ENCODE measurements at places on chromosomes 7 and 10.

GRCh38 chr10:32961895-32962369 is 3.9 kb upstream of the ITGB1 start:
- no peak for DNase-seq

DNA sequence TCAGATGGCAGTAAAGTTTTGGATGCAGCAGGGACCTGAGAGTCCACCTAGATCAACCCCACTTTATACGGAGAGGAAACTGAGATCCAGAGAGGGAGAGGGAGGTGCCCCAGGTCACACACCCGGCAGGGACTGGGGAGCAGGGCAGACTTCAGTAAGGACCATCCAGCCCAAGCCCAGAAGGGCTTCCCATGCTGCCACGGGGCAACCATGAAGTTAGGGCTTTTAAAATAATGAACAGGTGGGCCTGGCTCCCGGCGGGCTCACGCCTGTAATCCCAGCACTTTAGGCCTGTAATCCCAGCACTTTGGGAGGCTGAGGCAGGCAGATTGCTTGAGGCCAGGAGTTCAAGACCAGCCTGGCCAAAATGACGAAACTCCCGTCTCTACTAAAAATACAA is 98.5 kb downstream of the HIP1 start:
- no peak for DNase-seq

DNA sequence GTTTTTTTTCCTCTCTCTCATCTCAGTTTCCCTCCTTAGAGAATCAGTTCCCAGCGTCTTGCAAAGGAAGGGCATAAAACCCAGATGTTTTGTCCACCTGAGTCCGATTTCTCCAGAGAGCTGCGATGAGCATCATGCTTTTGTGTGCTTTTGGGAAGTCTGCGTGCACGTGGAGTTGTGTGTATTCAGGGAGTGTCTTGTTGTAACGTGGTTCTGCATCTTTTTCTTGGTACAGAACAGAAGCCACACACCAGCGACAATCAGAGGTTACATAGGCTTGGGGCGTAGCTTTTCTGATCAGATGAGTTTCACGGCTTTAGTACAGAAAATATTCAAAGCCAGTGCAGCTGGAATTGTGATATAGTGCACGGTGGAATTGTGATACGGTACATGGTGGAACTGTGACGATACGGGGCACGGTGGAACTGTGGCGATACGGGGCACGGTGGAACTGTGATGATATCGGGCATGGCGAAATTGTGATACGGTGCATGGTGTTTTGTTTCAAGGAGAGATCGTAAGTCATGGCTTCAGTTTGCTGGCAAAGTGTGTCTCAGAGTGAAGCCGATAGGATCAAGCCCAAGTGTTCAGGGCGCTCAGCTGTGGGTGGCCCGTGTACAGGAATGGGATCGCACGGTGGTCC is 32.8 kb downstream of the FOXK1 start:
- DNase-seq: no peak

GRCh38 chr7:7131273-7131672 is 51.1 kb upstream of the C1GALT1 start:
- no peak for DNase-seq

DNA sequence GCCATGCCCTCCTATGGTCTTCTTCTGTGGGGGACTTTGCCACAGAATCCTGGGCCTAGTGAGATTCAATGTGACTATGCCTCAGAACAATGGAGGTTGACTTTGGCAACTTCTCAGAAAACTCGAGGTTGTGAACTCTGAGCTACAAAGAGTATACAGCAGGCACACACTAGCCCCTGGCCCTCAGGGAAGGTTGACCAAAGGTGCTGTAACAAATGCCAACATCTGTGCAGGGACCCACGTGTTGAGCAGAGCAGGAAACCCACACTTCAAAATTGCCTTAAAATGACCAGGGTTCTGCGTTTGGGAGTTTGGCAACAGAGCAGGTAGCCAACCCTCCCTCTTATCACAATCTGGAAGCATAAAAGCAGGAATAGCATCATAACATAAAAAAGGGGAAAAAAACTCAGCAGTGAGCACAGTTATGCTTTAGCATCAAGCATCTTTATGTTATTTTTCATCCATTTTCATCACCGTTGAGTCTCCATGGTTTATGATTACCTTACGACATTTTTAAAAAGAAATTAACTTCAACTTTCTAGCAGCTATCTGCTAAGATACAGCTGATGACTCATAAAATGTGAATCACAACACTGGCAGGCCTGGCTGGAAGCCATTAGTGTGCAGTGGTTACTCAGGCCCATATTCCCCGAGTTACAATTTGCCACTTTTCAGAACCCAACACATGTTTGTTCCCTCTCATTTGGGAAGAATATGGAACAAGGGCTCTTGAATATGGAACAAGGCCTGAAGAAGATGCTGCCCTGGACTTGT is 11.1 kb downstream of the PRLHR start:
- no peak for DNase-seq
